ENCODE measurements at places on chromosomes 13 and 19.

GRCh38 chr13:111373486-111373885, 53.0 kb downstream of the TEX29 start:
- no peak for DNase-seq
- H3K4me1 ChIP-seq = no peaks in the 10 kb centered on the region
- no peaks in the 10 kb centered on the region for H3K27me3 ChIP-seq
- no peaks in the 10 kb centered on the region for H3K36me3 ChIP-seq
- no peak overlapping the region for H3K4me3 ChIP-seq

- no peaks in the 10 kb centered on the region for H3K4me1 ChIP-seq
- DNase-seq = no peak
- H3K36me3 ChIP-seq = peaks cover 2% of the 10 kb centered on the region
- no peak overlapping the region for H3K27ac ChIP-seq
- H3K27me3 ChIP-seq = no peaks in the 10 kb centered on the region
Observed at GRCh38 chr13:72886272-72887067, 104.5 kb downstream of the PIBF1 start.

DNA sequence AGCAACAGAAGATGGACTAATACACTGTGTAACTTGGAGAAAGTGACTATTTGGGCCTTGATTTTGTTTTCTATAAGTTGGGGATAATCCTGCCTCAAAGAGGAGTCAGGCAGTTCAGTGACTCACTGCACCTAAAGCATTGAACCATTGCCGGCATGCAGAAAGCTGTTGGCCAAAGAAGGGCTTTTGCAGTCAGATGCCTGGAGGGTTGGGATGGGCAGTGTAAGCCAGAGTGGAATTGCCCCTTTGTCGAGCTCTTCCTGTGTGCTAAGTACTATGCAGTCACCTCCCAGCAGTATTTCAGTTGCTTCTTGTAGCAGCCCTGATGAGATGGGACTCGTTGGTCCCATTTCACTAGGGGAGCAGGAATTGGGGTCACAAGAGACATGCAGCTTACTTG, 11.1 kb downstream of the ZNF473 start:
- peaks cover 85% of the 10 kb centered on the region for H3K36me3 ChIP-seq
- H3K4me1 ChIP-seq = no peaks in the 10 kb centered on the region
- DNase-seq = no peak
- H3K4me3 ChIP-seq = no peak overlapping the region
- no peaks in the 10 kb centered on the region for H3K27me3 ChIP-seq

DNA sequence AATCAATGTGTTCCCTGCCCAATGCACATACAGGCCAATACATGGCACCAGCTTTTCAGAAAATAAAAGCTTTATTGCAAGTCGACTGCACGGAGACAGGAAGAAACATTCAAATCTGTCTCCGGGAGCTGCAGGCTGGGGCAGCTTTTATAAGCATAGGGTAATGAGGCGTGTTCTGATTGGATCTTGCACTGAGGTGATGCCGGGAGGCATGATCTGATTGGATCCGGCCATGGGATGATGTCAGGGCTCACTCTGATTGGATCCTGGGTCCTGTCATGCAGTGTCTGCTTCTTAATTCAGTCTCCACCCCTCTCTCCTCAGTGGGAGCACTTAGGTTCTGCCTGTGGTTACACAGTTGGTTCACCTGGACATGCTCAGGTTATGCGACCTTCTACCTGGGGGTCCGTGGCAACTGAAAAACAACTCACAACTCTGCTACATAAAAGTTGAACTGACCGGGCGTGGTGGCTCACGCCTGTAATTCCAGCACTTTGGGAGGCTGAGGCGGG, 11.8 kb upstream of the FBN3 start:
- H3K36me3 ChIP-seq = no peaks in the 10 kb centered on the region
- H3K4me3 ChIP-seq = no peak overlapping the region
- H3K27ac ChIP-seq = no peak overlapping the region
- no peak for DNase-seq
- peaks cover 2% of the 10 kb centered on the region for H3K4me1 ChIP-seq

DNA sequence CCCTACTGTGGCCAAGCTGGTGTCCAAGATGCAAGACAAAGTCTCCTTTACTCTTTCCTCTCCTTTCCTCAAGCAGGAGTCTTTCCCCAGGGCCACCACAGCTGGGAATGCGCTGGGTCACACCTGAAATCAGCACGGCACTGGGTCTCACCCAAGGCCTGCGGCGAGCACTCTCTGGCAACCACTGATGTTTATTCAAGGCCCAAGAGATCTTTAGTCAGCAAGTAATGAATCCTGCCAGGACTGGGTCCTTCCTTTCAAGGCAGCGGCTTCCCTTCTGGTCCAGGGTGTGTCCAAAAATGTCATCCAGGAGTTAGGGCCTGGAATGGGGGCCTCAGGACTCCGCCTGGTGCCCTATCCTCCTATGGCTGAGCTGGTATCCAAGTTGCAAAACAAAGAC, 24.1 kb downstream of the BLOC1S3 start:
- H3K27me3 ChIP-seq = no peaks in the 10 kb centered on the region
- H3K27ac ChIP-seq = no peak overlapping the region
- DNase-seq = no peak
- H3K4me1 ChIP-seq = no peaks in the 10 kb centered on the region
- no peaks in the 10 kb centered on the region for H3K36me3 ChIP-seq
- no peak overlapping the region for H3K4me3 ChIP-seq

GRCh38 chr19:3047496-3048189, 14.7 kb downstream of the TLE5 start:
- H3K36me3 ChIP-seq = peaks cover under 1% of the 10 kb centered on the region
- H3K27ac ChIP-seq = no peak overlapping the region
- peak overlapping the region; percentile 64 for H3K4me3 ChIP-seq
- no peaks in the 10 kb centered on the region for H3K27me3 ChIP-seq

GRCh38 chr13:44331912-44332851, 41.4 kb upstream of the SERP2 start:
- no peaks in the 10 kb centered on the region for H3K36me3 ChIP-seq
- DNase-seq = peak; percentile 67
- no peak overlapping the region for H3K4me3 ChIP-seq
- no peak overlapping the region for H3K27ac ChIP-seq
- H3K4me1 ChIP-seq = peaks cover 16% of the 10 kb centered on the region

DNA sequence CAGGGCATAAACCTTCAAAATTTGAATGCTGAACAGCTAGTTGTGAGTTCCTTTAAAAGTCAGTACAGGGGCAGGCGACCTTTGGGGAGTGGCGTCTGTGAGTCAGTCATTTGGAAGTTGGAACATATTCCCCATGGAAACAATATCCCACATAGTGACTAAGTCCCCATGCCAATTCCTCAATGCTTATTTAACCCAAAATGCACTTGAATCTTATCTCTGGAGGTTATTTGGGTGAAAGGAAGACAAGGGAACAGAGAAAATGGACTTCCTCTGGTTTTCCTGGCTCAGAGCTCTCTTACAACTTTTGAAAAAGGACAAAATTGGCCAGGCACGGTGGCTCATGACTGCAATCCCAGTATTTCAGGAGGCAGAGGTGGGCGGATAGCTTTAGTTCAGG, 479.2 kb upstream of the NBEA start:
- no peak overlapping the region for H3K27ac ChIP-seq
- no peak overlapping the region for H3K4me3 ChIP-seq

DNA sequence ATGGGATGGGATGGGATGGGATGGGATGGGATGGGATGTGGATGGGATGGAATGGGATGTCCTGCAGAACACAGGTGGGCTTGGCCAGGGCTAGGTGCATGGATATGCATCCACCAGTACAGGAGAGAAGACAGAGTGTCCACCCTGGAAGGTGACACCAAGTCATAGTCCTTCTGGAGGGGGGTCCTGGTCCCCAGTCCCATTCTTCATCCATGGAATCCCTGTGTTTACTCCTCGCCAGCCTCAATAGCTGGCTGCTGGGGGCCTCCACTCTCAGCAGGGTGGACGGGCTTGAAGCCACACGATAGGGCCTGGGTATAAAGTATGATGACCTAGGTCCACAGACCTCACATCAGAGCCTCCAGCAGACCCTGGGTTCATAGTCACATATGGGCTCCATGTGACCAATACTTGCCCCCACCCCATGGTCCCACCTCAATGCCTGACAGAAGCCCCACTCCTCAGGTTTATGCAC, 40.1 kb downstream of the RFX2 start:
- no peaks in the 10 kb centered on the region for H3K36me3 ChIP-seq
- no peak overlapping the region for H3K4me3 ChIP-seq
- DNase-seq = peak; percentile 82
- H3K27me3 ChIP-seq = no peaks in the 10 kb centered on the region

DNA sequence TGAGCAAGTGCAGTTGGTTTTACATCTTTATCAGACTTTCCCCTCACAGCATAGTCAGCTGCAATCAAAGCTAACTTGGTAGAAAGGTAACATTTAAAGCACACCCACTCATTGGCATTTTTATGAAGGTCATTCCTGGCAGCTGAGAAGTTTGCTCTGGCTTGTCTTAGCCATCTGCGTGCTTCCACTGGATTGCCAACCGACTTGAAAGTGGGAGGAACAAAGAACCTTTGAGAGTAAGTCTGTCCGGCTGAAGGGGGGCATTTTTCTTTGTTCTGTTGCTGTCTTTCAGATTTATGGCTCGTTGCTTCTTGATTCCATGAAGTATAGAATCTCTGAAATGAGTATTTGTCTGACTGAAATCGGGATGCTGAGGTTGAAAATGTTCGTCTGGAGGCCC, 103.1 kb downstream of the SACS start:
- no peaks in the 10 kb centered on the region for H3K4me1 ChIP-seq
- no peaks in the 10 kb centered on the region for H3K27me3 ChIP-seq
- H3K27ac ChIP-seq = no peak overlapping the region
- peaks cover 24% of the 10 kb centered on the region for H3K36me3 ChIP-seq
- DNase-seq = no peak

DNA sequence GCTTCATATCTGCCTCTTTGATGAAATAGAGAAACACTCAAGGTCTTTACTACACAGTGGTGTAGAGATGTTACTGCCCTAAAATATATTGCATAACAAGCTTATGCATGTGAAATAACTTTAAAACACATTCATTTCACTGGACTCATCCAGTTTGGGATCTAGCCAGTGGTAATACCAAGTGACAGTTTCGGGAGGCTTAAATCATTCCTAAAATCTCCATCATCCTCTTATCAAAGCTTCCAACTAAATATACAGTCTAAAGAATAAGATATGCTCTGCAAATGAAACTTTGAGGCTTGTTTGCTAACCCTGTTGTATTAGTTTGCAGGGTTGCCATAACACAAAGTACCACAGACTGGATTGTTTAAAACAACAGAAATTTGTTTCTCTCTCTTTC, 52.8 kb downstream of the THSD1 start:
- DNase-seq = no peak
- no peaks in the 10 kb centered on the region for H3K36me3 ChIP-seq

- H3K36me3 ChIP-seq = no peaks in the 10 kb centered on the region
- H3K4me3 ChIP-seq = no peak overlapping the region
- peaks cover 46% of the 10 kb centered on the region for H3K4me1 ChIP-seq
- H3K27me3 ChIP-seq = no peaks in the 10 kb centered on the region
- DNase-seq = no peak
- H3K27ac ChIP-seq = no peak overlapping the region
Observed at GRCh38 chr13:114123448-114123847, 9.0 kb downstream of the RASA3 start.

DNA sequence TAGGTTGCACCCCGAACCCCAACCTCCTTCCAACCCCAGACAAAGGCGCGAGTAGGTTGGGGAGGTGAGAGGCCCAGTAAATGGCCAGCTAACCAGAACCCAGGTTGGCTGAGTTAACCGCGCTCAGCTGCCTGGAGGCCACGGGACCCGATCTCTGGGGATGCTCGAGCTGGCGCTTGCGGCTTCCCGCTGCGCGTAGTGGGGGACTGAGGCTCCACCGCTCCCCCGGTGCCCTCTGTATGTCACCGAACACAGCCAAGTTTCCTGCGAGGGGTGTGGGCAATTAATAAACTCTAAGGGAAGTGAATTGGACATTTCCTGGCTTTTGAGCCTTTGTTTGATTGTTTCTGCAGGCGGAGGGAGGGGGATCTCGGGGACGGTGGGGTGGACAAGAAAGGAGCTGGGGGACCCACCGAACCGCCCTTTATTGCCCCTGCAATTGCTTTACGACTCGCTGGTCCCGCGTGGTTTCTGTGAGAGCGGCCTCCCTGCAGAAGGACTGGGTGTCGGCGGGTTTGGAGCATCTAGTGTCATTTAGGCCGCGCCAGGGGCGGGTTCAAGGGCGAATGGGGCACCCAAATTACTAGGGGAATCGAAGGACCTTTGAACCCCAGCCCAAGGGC, 3.5 kb upstream of the ZIC5 start:
- H3K4me1 ChIP-seq = peaks cover 11% of the 10 kb centered on the region
- no peaks in the 10 kb centered on the region for H3K36me3 ChIP-seq
- H3K4me3 ChIP-seq = no peak overlapping the region
- DNase-seq = peak; percentile 11
- H3K27me3 ChIP-seq = peaks cover 97% of the 10 kb centered on the region

DNA sequence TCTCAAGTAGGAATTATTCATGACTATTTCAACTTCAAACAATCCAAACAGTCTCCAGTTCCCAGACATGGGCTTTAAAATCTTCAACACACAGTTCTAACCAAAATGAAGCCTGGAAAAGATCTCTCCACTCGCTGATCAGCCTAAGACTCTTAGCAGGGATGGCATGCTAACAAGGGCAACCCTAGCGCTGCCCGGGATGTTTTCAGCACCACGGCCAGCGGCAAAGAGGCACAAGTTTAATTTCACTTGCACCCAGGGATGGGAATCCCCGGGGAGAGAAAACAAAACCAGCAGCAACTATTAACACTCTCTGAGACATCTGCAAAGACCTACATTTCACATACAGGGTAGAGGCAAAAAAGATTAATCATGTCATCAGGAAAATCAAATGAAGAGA, 43.0 kb downstream of the CACNA1A start:
- H3K4me3 ChIP-seq = no peak overlapping the region
- no peaks in the 10 kb centered on the region for H3K4me1 ChIP-seq
- peak; percentile 47 for DNase-seq
- H3K36me3 ChIP-seq = no peaks in the 10 kb centered on the region

DNA sequence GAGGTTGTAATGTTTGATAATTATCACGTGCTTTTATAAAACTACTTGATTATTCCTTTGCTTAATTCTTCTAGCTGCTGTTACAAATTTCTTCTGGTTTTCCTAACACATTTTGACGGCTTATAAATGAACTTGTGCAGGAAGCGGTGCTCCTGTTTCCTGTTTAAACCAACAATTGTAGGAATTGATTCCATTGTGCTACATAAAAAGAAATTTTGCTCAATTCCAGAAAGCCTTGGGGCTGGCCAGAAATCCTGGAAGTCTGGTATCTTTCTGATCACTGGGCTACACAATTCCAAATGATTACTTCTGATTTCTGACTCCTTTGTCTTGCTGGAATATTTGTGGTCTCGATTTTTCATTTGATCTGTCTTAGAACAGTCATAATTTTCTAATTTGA, 14.9 kb downstream of the RFC3 start:
- DNase-seq = no peak
- H3K4me1 ChIP-seq = no peaks in the 10 kb centered on the region
- H3K36me3 ChIP-seq = peaks cover 44% of the 10 kb centered on the region

DNA sequence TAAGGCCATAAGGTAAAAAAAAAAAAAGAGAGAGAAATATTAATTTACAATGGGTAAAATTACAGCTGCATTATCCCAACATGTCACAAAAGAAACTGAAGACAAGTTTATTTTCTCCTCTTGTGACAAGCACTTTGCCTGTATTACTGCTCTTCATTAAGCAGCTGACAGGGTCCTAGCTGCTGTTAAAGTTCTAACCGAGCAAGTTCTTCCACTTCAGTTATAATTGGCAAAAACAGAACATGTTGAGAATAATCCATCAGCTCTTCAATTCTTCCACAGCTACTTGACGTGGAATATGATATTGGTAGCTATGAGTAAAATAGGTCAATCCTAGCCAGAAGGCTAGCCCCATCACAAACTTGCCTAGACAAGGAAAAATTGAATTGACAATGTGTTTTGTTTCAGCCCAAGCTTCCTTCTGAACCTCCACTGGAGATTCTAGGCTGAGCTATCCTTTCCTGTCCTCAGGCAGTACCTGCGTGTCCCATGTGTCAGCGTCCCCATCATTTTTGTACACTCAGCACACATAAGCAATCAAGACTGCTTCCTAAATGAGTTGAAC, 32.2 kb upstream of the DOCK9 start:
- H3K27ac ChIP-seq = no peak overlapping the region
- H3K4me1 ChIP-seq = no peaks in the 10 kb centered on the region
- H3K4me3 ChIP-seq = no peak overlapping the region
- peaks cover 19% of the 10 kb centered on the region for H3K27me3 ChIP-seq

Data from common myeloid progenitor, CD34-positive (primary cell).